ENCODE measurements at places on chromosomes 1 and 21.

GRCh38 chr1:179025975-179026812 is 500 bp downstream of the FAM20B start:
- no peak for DNase-seq

GRCh38 chr1:239337799-239338430 is 48.5 kb upstream of the CHRM3 start:
- DNase-seq = no peak

DNA sequence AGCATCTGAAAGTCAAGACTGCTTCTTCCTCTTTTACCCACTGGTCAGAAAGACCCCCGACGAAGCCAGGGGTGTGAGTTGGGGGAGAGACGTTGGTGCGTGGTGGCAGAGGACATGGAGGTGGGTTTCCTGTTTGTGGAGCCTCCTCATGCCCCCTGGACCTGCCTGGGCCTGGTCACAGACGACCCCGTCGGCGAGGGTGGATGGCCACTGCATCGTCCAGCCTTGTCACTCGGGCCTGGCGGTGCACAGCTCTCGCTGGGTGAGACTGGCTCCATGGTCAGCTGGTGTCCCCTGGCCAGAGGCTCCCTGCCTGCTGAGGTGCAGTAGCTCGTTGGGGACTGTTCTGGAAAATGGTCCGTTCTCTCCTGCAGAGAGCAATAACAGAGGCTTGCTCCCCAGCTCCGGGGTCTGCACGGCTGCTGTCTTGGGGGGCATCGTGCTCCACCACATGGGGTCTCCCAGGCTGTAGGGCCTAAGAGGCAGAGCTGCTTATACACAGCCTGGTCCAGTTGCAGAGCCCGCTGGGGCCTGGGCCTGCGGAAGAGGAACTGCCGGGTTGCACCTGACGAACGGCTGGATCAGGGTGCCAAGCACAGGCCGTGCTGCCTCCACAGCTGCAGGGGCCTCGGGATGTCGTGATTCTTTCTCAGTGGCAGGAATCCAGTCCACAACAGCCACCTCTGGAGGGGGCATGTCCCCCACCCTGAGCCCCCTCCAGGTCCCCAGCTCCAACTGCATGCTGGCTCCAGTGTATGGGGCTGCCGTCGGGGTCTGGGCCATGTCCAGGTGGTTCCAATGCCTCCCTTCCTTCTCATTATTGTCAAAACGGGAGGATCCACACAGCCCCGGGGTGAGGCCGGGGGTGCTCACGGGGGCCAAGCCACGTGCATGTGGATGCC is 18.0 kb upstream of the ACTRT2 start:
- DNase-seq = no peak

DNA sequence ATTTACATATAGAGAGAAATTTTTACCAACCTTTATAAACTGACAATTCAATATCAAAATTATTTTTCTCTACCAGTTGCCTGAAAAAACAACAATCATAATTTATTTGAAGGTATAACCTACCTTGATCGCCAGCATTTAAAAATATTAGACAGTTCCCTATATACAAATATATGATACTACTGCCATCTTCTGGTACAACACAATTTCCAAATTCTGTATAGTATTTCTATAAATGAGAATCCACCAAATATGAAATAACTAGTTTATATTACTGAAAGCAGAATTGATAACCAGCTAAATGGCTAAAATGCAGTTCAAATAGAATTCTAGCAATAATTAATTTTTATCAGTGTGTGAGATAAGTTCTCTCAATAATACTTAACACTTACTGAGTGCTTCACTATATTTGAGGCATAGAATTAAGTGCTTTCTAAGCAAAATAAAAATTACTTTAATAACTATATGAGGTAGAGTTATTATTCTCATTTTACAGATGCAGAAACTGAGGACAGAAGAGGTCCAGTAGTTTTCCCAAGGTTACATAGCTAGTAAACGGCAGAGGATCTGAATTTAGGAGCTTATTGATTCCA is 75.6 kb downstream of the PIGK start:
- DNase-seq = no peak

Measured in HS-27A (cell line).